Neural crest cell (in vitro differentiated cells): ENCODE measurements at places on chromosomes 5 and 9.
A peak's percentile ranks its signal among the peaks of the same experiment; 100 is the strongest.

DNA sequence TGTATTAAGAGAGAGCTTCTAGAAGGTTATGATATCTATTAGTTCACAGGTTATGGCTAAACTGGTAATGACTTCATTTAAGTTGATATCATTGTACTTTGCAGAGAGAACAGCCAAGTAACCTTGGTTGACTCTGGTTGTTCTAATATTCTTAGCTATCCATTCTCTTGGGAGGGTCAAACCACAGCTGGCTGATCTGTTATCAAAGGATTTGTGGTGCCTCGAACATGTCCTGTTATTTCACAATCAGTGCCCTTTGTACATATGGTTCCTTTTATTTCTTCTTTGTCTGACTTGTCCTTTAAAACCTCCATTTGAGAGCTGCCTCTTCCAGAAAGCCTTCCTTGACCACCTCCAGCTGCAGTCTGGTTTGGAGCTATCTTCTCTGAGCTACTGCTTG is 61.7 kb downstream of the PDE8B start:
- H3K36me3 ChIP-seq = peaks cover 5% of the 10 kb centered on the region
- H3K27ac ChIP-seq = no peak overlapping the region
- H3K4me3 ChIP-seq = no peak overlapping the region
- H3K27me3 ChIP-seq = no peaks in the 10 kb centered on the region

GRCh38 chr9:22044583-22044982 is 35.5 kb upstream of the CDKN2B start:
- no peak overlapping the region for H3K4me3 ChIP-seq
- H3K27me3 ChIP-seq = peaks cover 30% of the 10 kb centered on the region
- H3K27ac ChIP-seq = no peak overlapping the region
- no peaks in the 10 kb centered on the region for H3K4me1 ChIP-seq
- no peaks in the 10 kb centered on the region for H3K36me3 ChIP-seq
- DNase-seq = no peak

DNA sequence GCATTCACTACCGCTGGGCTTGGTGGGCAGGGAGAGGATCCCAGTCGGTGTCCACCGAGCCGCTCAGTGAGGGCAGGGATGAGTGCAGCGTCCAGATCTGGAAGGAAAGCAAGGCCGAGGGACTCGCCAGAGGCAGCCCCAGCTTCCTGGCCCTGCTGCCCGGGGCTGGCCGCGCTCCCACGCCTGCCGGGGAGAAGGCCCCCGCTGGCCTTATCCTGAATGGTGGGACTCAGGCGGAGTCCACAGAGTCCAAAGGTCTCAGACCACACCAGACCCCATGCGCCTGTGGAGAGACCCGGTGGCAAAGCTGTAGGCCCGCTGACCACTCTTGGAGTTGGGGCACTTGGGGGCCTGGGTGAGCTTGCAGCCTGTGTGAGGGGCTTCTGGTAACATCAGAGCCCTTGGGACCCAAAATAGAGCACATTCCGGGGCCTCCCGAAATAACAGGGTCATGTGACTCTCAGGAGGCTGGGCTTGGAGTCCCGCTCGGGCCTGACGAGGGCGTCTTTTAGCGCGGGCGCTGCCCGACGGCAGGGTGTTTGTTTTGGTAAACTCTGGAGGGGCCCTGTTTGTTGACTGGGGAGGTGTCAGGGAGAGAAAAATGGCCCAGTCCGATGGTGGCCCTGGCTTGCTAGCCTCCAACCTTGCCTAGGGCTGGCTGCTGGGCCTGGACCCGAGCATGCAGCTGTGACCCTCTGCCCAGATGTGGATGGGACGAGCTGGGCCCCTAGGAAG is 2.8 kb downstream of the RXRA start:
- DNase-seq = no peak
- no peaks in the 10 kb centered on the region for H3K27me3 ChIP-seq
- peak overlapping the region; percentile 90 for H3K4me3 ChIP-seq
- peaks cover 38% of the 10 kb centered on the region for H3K4me1 ChIP-seq
- peak overlapping the region; percentile 62 for H3K27ac ChIP-seq
- no peaks in the 10 kb centered on the region for H3K36me3 ChIP-seq

DNA sequence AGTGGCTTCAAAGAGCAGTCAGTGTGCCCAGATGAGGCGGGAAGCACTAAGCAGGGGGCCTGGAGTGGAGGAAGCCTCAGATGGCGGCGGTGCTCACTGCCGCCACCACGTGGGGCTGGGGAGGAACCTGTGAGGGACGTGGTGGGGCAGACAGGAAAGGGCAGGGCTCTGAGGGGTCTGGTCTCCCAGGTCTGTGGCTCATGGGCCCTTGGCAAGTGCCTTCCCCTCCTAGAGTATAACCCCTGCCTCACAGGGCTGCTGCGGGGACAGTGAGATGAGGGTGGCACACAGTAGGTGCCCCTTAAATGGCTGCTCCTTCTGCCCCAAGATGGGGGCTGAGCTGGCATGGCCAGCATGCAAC is 26.6 kb downstream of the NR5A1 start:
- H3K4me3 ChIP-seq = peak overlapping the region; percentile 78
- peaks cover 26% of the 10 kb centered on the region for H3K4me1 ChIP-seq
- H3K27ac ChIP-seq = peak overlapping the region; percentile 19
- peaks cover 16% of the 10 kb centered on the region for H3K27me3 ChIP-seq

DNA sequence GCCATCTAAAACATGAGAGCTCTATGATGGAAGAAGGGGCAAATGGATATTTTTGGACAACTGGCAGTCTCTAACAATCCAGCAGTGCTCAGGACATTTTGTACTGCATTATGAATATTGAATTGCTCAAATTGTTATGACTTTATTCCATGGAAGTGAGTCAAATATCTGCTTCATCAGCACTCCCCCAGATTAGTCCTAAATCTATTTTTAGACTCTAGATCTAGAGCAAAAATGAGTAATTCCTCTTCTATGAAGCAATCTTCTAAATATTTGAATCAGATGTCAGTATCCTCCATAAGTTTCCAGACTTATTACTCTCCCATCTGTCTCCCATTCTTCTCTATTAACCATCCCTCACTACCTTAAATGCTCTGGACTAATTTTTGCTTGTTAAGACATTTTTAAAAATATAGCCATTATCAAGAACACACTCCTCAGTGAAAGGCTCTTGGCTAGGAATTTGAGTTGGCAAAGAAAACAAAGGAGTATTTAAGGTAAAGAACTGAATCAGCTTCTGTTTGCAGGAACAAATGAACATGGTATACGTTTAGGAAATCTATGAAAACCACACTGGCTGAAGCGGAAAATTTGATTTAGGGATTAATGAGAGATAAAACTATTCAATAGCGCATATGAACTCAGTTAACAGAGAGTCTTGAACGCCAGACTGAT is 300.9 kb downstream of the MCTP1 start:
- no peaks in the 10 kb centered on the region for H3K36me3 ChIP-seq
- H3K27ac ChIP-seq = no peak overlapping the region
- H3K4me1 ChIP-seq = no peaks in the 10 kb centered on the region

DNA sequence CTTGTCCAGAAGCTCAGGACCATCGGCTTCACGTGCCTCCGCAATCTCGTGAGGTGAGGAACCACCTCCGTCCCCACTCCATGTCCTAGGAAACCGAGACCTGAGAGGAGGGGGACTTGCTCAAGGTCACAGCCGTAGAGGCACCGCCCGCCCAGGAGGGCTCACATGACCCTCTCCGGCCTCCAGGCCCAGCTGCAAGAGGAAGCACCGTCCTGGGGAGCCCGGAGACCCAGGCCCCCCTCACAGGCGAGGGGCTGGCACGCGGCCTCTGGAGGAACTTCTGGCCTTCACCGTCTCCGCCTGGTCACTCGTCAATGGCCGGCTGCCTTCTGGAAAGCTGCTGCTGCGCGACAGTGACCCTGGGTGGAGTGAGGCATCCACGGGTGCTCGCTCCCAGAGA is 24.2 kb downstream of the FAM78A start:
- H3K4me1 ChIP-seq = peaks cover 12% of the 10 kb centered on the region
- H3K27me3 ChIP-seq = no peaks in the 10 kb centered on the region
- H3K36me3 ChIP-seq = no peaks in the 10 kb centered on the region
- no peak overlapping the region for H3K27ac ChIP-seq

- DNase-seq = no peak
- H3K36me3 ChIP-seq = peaks cover 3% of the 10 kb centered on the region
- H3K4me1 ChIP-seq = peaks cover 4% of the 10 kb centered on the region
- no peak overlapping the region for H3K4me3 ChIP-seq
- peak overlapping the region; percentile 39 for H3K27ac ChIP-seq
Measured at GRCh38 chr5:163915481-163915961, 410.1 kb downstream of the MAT2B start.

GRCh38 chr9:131043087-131043486 is 34.1 kb downstream of the LAMC3 start:
- peaks cover 2% of the 10 kb centered on the region for H3K27me3 ChIP-seq
- no peak overlapping the region for H3K27ac ChIP-seq
- H3K36me3 ChIP-seq = no peaks in the 10 kb centered on the region
- no peak overlapping the region for H3K4me3 ChIP-seq

DNA sequence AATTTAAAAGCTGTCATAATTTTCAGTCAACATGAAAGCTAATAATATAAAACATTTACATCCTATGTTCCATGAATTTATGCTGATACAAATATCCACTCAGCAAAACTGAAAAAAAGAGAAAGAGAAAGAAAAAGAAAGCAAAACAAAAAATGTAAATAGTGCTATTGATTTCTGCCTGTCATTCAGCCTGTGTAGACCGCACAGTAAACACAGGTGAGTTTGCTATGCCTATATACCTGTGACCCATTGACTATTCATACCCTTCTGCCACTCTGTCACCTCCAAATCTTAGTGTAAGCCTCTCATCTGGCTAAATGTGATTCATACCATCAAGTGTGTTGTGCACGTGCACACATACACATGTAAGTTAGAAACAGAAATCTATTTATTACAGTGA is 359.0 kb upstream of the RORB start:
- no peak for DNase-seq
- no peaks in the 10 kb centered on the region for H3K4me1 ChIP-seq
- no peak overlapping the region for H3K4me3 ChIP-seq
- H3K27ac ChIP-seq = no peak overlapping the region
- H3K27me3 ChIP-seq = no peaks in the 10 kb centered on the region
- H3K36me3 ChIP-seq = peaks cover 2% of the 10 kb centered on the region

DNA sequence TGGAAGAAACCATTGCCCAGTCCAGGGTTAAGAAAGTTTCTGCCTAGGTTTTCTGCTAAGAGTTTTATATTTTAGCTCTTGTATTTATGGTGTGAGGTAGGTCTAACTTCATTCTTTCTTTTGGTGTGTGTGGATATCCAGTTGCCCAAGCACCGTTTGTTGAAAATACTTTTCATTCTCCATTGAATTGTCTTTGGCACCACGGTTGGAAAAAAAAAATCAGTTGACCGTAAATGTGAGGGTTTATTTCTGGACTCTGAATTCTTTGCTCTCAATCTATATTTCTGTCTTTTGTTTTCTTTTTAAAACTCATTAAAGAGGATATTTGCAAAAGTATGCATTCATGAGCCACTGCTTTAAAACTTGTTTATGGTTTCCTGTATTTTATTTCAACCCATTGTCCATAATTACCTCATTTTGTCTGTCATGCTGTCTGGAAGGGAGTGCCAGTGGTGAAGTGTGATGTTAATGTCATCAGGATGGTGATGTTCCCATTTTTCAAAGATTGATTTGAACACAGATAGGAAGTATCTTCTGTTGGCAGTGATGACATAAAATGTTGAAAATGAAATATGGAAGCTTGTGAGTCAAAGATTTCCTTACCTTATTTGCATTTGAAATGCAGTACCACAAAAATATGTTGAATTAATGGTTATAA is 33.9 kb downstream of the HABP4 start:
- no peaks in the 10 kb centered on the region for H3K4me1 ChIP-seq
- no peaks in the 10 kb centered on the region for H3K27me3 ChIP-seq
- H3K4me3 ChIP-seq = no peak overlapping the region
- no peak overlapping the region for H3K27ac ChIP-seq

GRCh38 chr5:67021031-67021430 is 175.6 kb downstream of the CD180 start:
- H3K4me1 ChIP-seq = peaks cover 7% of the 10 kb centered on the region
- H3K27me3 ChIP-seq = no peaks in the 10 kb centered on the region
- H3K36me3 ChIP-seq = no peaks in the 10 kb centered on the region
- DNase-seq = no peak
- no peak overlapping the region for H3K4me3 ChIP-seq

DNA sequence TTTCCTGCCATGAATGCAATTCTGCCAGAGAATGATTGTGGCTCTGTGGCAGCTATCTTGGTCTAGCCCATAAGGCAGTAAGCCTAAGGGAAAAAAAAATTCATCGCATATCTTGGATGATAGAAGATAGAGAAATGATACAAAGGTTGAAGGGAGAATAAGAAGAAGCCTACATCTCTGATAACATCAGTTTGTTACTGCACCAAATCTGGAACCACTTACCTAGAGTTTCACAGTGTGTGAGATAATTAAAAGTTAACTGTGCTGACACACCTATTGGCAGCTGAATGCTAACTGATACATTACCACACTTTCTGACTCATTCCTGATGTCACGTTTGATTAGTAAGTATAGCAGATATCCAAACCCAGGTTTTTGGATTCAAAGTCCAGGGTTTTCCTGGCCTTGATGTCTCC is 91.6 kb upstream of the TAF11L2 start:
- H3K36me3 ChIP-seq = no peaks in the 10 kb centered on the region
- peaks cover 22% of the 10 kb centered on the region for H3K4me1 ChIP-seq
- no peak overlapping the region for H3K27ac ChIP-seq
- H3K27me3 ChIP-seq = peaks cover 33% of the 10 kb centered on the region
- H3K4me3 ChIP-seq = no peak overlapping the region

DNA sequence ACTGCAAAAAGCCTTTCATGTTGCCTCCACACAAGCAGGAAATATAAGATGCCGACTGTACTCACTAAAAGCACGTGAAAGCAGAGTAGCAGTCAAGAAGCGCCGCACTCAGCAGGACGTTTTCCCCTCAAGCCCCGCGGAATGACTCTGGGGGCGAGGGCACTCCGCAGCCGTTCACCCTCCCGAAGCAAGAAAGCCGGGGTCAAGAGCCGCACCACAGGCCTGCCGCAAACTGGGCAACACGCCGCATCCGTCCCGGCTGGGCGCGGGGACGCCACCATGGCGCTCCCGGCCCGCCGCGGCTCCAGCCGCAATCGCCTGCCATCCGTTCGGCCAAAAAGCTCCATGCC is 364 bp downstream of the RPS6 start:
- H3K36me3 ChIP-seq = peaks cover 36% of the 10 kb centered on the region
- DNase-seq = no peak
- peaks cover 47% of the 10 kb centered on the region for H3K4me1 ChIP-seq
- H3K27ac ChIP-seq = peak overlapping the region; percentile 100

GRCh38 chr5:145244251-145244650 is 590.9 kb downstream of the PRELID2 start:
- no peak for DNase-seq
- no peaks in the 10 kb centered on the region for H3K36me3 ChIP-seq
- H3K4me3 ChIP-seq = peak overlapping the region; percentile 28
- peaks cover 48% of the 10 kb centered on the region for H3K4me1 ChIP-seq
- no peak overlapping the region for H3K27ac ChIP-seq

DNA sequence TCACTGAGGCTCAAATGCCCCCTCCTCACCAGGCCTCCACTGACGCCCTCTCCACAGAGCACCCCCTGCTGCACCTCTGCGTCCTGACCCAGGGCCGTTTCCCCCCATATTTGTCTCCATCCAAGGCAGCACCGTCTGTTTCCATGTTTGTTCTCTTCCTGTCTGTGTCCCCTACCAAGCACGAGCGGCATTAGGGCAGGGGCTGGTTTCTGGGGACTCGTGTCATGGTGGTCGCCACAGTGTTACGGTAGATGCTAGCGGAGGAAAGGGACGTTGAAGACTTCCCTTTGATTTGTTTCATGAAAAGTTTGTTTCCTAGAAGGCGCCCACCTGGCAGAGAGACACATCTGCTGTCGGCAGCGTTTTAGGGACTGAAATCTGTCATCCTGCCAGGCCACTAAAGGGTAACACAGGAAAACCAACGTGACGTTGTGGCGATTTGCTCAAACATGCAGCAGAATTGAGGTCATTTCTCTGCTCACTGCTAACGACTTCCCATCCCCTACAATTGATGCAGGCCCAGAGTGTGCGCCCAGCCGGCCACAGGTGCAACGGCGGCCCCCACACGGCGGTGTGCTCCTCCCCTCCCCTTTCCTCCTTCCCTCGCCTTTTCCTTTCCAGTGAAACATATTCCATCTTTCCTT is 79.3 kb upstream of the IRX4 start:
- no peaks in the 10 kb centered on the region for H3K36me3 ChIP-seq
- H3K4me1 ChIP-seq = no peaks in the 10 kb centered on the region
- H3K27ac ChIP-seq = no peak overlapping the region
